ENCODE measurements at places on chromosomes 11 and 22.

DNA sequence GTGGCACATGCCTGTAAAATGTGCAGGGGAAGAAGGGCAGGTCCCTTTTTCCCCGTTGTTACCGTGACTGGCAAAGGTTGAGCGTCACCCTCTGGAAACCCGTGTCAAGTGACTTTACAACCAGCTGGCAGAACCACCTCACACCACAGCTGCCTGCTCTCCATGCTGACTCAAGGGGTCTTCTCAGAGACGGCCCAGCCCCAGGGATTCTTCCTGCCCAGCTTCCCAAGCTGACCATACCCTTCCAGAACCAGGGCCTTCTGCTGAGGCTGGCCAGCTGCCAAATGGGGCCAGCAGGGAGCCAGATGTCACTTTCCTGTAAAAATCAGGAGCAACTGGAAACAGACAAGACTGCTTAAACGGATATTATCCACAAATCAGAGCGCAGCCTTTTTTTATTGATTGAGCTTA lies 6.3 kb downstream of the PC start:
- no peak for DNase-seq

- no peak for DNase-seq
These were observed 129.0 kb downstream of the MIAT start for GRCh38 chr22:26786398-26786797.

DNA sequence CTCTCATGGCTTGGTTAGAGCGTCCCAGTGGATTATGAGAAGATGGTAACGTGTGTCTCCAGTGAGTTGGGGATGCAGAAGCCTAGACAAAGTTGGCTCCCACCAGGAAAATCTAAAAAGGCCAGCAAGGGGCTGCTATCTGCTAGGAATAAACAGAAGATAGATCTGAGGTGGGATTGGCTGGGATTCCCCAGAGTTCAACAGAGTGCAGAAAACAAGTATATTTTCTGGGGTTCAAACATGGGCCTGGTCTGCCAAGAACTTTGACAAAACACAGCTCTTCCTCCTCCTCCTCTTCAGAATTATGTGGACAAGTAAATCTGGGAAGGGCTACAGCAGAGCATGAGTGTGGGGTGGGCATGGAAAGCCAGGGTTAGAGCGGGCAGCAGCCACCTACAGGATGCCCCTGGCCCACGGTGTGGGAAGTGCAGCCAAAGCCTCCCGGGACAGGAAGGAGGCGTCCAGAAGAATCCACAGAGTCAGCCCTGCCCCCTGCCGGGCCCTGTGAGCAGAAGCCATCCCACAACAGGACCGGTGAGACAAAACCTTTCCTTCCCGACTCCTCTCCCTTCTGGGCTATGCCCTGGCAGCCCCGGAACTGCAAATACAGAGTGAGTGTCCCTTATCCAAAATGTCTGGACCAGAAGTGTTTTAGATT lies 67.1 kb downstream of the CD82 start:
- DNase-seq, result no peak

- no peak for DNase-seq
These were observed 31.2 kb downstream of the MS4A2 start for GRCh38 chr11:60119710-60120109.

DNA sequence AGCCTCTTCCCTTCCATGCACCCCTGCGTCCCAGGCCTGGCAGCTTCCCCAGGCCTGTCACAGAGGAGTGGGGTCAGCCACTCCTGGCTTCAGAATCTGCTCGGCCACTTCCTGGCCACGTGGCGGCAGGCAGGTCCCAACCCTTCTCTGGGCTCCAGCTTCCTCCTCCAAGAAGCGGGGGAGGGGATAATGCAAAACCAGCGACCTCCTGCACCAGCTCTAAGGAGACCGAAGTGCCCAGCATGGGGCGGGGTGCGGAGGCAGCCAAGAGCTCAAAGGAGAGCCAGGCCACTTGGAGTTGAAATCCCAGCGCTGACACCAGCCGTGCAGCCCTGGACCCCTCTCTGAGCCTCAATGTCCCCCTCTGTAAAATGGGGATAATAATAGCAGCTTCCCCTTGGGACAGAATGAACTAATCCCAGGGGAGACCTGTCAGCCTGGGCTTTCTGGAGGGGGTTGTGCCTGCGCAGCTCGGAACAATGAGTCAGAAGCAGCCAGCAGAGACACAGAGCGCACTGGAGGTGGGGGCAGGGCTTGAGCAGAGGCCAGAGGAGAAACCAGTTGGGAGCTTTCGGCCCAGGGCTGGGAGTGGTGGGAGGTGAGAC lies 22.8 kb upstream of the PICK1 start:
- no peak for DNase-seq

- no peak for DNase-seq
These were observed 3.4 kb upstream of the INCENP start for GRCh38 chr11:62120431-62120830.

GRCh38 chr11:120392314-120392713 lies 56.1 kb downstream of the ARHGEF12 start:
- DNase-seq, result no peak

DNA sequence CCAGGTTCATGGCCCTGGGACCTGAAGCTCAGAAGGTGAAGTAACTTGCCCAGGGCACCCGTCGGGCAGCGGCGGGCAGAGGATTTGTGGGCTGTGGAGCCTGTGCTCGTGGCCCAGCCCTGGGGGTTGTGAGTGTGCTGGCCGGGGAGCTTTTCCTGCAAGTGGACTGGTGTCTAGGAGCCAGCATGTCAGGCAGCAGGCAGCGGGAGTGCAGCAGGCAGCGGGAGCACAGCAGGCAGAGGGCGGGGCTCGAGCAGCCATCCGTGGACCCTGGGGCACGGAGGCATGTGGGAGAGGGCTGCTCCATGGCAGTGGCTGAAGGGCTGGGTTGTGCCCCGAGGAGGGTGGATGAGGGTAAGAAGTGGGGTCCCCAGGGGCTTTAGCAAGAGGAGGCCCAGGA lies 72.7 kb upstream of the PPP6R3 start:
- DNase-seq, result no peak

GRCh38 chr11:8484251-8484650 lies 109.8 kb downstream of the STK33 start:
- DNase-seq, result no peak

DNA sequence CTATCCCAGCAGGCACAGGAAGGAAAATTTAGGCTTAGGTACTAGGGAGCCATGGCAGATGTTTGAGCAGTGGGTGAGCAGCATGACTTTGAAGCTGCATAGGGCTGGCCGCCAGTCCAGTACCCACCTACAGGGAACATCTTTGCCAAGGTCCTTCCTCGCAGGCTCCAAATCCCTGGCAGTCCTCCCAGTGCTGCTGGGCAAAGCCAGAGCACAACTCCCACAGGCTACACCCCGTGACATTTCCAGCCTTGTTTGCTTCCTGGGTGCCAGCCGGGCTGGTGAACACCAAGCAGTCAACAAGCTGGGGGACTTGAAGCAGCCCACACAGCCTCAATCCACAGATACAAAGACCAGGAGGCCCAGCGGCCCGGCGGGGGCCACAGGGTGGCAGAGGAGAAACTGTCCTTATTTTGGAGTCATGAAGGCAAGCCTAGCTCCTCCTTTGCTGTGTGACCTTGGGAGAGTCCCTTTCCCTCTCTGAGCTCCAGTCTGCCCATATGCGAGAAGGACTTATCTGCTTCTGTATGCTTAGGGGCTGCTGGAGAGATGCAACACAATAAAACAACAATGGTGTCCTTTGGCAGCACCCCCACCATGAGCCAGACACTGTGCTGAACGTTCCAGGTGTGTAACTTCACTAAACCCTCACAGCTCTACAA lies 28.0 kb downstream of the TPST2 start:
- no peak for DNase-seq

DNA sequence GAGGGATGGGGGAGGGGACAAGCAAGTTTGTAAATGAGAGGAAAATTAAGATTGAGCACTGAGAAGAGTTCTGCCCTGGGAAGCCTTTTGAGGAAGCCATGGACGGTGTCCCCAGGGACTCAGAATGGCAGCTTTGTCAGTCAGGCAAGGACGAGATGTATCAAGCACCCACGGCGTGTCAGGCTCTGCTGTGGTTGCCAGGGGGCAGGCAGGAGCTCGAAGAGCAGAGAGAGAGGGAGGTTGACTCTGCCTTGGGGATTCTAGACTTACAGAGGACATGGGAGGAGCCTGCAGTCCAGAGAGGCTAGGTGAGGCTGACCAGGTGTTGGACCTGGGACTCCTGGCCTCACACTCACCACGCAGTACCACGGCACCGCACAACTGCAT lies 29.1 kb upstream of the SYT7 start:
- no peak for DNase-seq

DNA sequence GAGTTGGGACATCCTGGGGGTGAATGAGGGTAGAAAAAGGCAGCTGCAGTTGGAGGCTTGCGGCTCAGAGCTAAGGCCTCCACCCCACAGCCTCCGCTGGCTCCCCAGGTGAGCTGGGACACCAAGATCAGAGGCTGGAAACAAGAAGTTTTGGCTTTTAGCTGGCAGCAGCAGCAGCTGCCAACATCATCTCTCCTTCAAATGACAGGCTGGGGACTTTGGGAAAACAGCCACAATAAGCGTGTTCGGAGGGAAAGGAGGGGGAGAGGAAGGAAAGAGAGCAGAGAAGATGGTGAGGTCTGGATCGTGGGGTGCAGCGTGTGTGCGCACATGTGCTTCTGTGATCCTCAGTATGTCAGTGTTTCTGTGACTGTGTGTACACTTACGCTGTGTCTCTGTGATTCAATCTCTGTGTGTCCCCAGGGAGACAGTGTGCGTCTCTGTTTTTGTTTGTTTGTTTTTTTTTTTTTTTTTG lies 62.0 kb upstream of the RASD2 start:
- DNase-seq, result no peak

All from GM13977 (cell line).